ENCODE measurements at places on chromosomes 6 and 20.

DNA sequence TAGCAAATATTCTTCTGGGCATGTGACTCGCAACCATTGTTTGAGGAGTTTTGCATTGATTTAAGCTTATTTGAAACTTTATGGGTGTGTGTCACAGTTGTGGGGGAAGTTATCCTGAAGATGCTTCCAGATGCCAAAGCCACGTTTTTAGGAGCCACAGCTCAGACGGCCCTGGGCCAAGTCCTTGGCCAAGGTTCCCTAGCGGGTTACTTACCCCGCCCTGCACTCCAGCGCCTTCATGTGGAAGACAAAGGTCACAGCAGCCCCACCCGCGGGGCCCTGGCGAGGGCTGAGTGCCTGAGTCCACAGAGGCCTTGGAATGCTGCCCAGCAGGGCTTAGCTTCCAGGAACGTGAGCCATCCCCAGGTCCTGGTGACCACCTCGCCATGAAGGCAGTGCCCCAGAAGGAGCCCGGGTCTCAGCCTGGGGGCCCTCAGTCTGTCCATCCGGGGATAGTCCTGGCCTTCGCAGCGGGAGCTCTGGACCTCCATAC lies 308.3 kb downstream of the CDH4 start:
- DNase-seq, result peak; percentile 80

- peak; percentile 29 for DNase-seq
Measured at GRCh38 chr6:159761129-159761872, 544 bp upstream of the ACAT2 start.

DNA sequence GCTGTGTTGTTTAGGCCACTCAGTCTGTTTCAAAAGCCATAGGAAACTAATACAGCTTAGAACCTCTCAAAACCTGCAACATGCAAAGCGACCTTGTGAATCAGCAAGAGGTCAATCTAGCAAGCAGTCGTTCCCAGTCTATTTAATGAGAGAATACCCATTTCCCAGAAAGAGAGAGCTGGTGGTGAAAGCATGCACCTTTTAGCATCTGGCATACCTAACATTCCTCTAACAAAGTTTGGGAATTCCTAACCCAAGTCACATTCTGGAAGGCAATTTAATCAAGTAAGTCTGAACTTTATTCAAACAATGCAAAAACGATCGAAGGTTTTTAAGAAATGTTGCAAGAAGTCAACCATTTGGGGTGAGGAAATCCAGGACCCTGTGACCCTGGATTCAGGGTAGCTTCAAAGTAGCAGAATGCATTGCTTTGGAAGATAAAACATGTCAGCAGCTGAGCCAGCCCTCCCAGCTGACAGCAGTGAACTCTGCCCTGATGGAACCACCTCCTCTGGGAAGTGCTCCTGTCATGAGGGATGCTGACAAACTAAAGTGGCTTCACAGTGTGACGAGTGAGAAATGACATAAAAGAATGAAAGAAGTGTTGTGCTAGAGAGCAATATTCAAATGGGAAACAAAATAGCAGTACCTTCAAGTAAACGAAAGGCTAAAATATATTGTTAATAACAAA lies 104.8 kb downstream of the GMDS start:
- no peak for DNase-seq

DNA sequence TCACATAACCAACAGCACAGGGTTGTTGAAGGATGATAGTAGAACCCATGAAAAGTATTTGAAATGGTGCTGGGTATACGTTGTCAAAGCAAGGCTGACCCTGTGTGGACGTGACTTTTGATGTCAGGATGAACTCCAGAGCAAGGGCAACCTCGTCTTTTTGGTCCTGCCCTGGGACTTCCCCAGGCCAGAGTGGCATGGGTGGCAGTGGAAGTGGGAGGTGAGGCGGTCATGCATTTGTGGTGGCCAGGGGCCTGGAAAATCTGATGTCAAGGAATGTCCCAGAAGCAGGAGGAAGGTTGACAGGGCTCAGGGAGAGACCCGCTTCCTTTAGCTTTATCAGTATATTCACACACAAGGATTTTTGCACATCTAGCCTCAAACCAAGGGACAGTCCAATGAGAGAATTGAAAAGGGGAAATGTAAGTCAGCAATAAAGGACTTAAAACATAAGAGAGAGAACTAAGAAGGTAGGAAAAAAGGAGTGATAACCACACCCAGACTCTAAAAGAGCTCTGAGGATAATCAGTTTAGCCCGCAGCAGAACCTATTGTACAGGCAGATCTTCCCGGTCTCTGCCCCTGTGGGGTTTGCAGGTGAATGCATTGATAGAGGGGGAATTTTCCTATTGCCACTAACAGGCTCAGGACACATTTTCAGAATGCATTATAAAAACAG lies 98.8 kb upstream of the HDGFL1 start:
- no peak for DNase-seq

DNA sequence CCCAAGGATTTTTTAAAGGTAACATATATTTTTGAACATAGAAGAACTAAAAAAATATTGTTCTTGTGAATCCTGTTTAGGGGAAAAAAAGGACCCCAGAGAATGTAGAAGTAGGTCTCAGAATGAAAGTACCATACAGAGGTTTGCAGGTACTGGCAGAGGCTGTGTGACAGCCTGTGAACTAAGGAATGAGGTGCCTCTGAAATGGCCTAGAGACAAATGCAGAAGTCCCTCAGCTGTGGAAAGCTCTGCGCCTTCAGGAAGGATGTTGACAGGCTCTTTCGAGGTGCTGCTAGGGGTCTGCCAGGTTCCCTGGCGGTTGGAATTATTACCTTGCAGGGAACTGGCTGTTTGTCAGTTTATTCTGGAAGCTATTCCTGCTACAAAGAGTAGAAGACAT lies 8.6 kb upstream of the TUBB2B start:
- DNase-seq, result no peak

GRCh38 chr20:50471231-50471630 lies 39.0 kb upstream of the PTPN1 start:
- no peak for DNase-seq

Measured in WTC11 (cell line).